Smooth muscle cell of the coronary artery (primary cell): ENCODE measurements at places on chromosomes 1 and 21. TPM values are rescaled to one million over a fixed set of nuclear protein-coding genes. Genes with fewer than 3 reads are reported as not detected.

The FMOD gene
- 7.1 and 24.5 TPM in 2 replicates for total RNA-seq

The PLA2G2C gene
- total RNA-seq: not detected in 2 replicates

The AMIGO1 gene
- total RNA-seq: 0.15 and 2.1 TPM in 2 replicates

The TRPM2 gene
- total RNA-seq: under 0.01 TPM in 1 of 2 replicates, not detected in the other

The IGFN1 gene
- 0.82 TPM in 1 of 2 replicates, not detected in the other for total RNA-seq

The RGL1 gene
- total RNA-seq: 20.1 and 25.3 TPM in 2 replicates

The CD1E gene
- not detected in 2 replicates for total RNA-seq

The HPCAL4 gene
- not detected in 2 replicates for total RNA-seq
